T-helper 17 cell (primary cell): ENCODE measurements at places on chromosomes 5 and 9. TPM values are rescaled to one million over a fixed set of nuclear protein-coding genes. Genes with fewer than 3 reads are reported as not detected.

- DNase-seq: no peak
Observed at GRCh38 chr5:58885260-58885659, 302.4 kb downstream of the RAB3C start.

The ANKRD34B gene
- not detected for total RNA-seq

The CARD9 gene
- total RNA-seq: 0.86 TPM

The CREBRF gene
- total RNA-seq: 93.8 TPM

The RFX3 gene
- total RNA-seq: 23.6 TPM

DNA sequence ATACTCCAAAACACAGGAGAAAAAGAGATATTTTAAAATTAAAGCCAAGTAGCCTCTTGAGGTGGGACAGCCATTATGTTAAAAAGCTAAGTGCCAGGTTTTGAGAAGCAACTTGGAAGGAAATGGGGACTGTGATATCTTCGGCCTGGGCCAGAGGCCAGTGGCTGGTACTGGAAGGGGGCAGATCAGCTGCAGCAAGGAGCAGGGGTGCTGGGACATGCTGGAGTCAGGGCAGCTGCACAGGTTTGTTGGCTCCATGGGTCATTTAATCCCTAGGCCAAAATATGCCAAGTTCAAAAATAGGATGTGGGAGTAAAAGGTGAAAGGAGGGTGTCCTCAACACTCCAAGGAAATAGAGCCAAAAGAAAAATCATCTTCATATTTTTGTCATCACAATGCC is 30.0 kb downstream of the ADRB2 start:
- no peak for DNase-seq

The FOXE1 gene
- total RNA-seq: not detected

The PDGFRB gene
- 0.57 TPM for total RNA-seq

The PCDHGB5 gene
- total RNA-seq: 0.35 TPM

The TMEM141 gene
- total RNA-seq: 21.8 TPM

DNA sequence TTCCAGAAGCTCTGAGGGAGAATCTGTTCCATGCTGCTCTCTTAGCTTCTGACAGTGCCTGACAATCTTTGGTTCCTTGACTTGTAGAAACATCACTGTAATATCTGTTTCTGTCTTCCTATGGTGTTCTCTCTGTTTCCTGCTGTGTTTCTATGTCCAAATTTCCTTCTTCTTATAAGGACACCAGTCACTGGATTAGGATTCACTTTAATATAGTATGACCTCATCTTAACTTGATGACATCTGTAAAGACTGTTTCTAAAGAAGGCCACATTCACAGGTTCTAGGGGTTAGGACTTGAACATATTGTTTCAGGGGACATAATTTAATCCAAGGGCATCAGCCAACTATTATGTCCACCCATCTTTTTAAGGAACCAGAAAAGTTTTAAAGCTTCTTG is 265.6 kb downstream of the ZSWIM6 start:
- DNase-seq: no peak

The CYSRT1 gene
- total RNA-seq: not detected

DNA sequence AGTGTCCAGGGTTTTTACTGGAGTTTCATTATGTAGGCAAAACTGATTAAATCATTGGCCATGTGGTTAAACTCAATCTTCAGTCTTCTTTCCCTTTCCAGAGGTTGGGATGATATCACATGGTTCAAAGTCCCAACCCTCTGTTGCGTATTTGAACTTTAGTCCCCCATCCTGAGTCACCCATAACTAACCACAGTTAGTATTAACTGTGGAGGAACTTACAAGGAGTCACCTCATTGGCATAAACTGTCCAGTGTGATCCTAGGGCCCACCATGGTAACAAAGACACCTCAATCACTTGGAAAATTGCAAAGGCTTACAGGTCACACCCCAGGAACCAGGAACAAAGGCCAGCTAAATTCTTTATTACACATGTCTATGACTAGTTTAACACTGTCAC is 188.5 kb downstream of the COX7C start:
- DNase-seq: no peak

DNA sequence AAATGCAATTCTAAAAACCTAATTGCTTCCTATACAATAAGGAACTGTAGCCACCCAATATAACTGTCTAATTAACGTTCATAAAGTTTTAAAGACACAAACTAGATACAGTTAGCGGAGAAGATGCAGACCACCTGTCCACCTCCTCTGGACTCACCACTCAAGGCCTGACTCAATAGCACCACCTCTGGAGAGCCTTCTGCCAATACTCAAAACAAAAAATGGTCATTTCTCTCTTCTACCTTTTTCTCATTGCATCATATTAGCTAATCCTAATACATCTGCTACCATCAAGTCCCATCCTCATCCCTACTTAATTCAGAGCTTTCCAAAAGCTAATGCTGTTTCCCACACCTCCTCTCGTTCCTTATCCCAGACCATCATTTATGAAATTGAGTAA is 159.9 kb downstream of the MLLT3 start:
- no peak for DNase-seq

The PCDHGA7 gene
- total RNA-seq: 0.25 TPM
